ENCODE measurements at places on chromosomes 3 and 15.

- no peak for DNase-seq
These were observed 301.7 kb downstream of the OXSM start for GRCh38 chr3:26091626-26092025.

DNA sequence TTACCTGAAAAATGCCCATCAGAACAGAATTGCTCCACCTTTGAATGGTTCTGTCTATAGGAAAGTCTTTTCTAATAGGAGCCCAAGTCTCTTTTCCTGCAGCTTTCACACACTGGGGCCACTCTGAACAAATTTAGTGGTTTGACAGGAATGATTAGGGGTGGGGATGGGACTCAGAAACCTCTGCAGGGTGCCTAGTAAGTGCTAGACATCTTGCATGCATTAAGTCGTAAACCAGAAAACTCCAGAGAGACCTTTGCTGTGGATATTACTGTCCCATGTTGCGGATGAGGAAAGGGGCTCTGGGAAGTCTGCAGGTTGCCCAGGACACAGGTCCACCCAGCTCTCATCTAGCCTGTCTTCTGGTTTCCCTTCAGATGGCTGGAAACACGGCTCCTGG, 189.7 kb downstream of the OPA1 start:
- no peak for DNase-seq

- DNase-seq, result no peak
These were observed 208.1 kb downstream of the SV2B start for GRCh38 chr15:91308199-91308598.

DNA sequence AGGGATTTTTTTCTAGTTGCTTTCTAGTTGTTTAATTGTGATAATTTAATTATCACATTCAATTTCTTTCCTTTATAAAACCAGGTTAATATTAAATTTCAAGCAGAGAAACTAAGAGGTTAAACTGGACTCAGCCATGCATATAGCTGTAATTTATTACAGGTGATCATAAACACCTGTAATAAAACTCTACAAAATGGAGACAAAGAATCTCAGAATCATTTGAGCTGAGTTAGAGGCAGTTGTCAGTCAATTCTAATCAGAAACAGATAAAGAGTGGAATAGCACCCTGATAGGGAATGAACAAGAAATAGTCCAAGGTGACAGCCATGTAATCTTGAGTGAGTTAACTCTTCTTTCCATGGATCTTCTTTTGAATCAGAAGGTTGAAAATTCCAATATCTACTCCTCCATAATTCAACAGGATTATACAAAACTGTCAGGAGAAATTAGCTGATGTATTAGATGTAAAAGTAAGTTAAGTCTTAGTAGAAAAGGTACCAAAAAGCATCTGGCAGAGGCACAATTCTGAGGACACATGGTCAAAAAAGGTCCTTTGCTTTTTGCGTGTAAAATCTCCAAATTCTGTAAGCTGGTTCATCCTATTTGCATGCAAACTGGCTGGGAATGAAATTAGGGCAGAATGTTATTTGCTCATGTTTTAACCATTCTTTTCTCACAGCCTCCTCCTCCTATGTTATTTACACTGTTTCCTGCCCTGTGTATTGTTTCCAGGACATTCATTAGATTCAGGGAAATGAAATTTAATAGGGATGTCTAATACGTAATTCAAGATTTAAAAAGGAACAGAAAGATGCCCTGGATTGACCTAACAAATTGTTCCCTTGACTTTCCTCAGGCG, 39.4 kb upstream of the B3GNT5 start:
- DNase-seq, result no peak

GRCh38 chr3:35624698-35625097, 14.6 kb upstream of the ARPP21 start:
- DNase-seq, result no peak

- DNase-seq, result no peak
These were observed 278.5 kb downstream of the PLOD2 start for GRCh38 chr3:145882436-145882835.
